ENCODE measurements at places on chromosomes 2 and 18. TPM values are rescaled to one million over a fixed set of nuclear protein-coding genes. Genes with fewer than 3 reads are reported as not detected.

UGT1A3 gene
- total RNA-seq = not detected

CAPN13 gene
- total RNA-seq = 0.16 TPM

DNA sequence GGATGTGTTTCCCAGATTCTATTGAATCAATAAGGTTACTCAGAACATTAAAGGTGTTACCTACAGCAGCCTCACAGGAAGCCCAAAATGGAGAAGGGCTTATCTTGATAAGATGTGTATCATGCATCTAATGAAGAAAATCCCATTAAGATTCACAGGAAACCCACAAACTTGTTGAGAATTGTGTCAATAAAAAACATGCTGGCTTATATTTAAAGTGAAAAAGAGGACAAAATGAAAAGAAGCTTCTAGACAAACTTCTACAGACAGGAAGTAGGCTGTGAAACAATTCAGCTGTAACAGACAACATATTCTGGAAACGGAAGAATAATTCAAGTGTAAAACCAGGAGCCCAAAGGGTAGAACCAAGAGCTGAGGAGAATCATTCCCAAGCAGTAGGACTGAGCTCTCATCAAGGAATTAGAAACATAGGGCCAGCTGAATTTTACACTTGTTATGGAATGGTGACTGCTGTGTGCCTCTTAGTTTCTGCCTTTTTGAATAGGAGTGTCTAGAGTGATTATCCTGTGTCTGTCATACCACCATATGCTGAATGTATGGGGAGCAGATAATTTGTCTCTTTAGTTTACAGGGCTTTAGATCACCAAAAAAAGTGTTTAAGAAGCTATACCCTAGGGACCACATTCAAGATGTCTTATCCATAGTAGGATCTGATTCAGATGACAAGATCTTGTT lies 9.6 kb downstream of the IMMT start:
- DNase-seq = no peak

DNA sequence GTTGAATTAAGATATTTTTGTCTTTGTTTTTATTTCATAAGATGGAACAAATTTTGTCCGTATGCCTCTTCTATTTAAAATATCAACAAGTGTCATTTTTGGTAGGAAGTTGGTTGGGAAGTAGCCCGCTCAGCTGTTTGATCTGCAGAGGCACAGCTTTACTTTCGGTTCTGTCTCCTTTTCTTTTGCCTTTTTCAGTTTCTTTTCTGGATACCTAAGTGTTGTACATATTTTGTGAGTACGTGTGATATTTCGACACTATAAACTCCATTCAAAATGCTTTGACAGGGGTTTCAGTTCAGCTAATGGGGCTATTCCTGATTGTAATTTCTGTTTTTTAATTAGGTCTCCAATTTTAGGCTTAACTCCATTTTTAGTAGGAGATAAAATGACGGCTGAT lies 1785.0 kb upstream of the LRRTM1 start:
- no peak for DNase-seq

DNA sequence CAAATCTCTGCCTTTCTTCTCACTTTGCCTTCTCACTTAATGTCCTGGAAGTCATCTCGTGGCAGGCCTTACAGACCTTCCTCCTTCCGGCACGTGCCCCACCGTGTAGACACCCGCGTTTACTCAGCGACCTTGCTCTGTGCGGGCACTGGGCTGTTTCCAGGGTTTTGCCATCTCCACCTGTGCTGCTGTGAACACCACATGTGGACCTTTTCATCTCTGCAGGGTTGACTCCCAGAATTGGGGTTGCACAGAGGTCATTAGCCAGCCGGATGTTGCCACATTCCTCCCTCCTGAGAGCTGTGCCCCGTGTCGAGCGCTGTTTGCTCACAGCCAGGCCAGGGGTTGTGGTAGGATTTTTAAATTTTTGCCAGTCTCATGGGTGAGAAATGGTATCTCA lies 25.4 kb downstream of the KCNG2 start:
- DNase-seq = no peak

DNA sequence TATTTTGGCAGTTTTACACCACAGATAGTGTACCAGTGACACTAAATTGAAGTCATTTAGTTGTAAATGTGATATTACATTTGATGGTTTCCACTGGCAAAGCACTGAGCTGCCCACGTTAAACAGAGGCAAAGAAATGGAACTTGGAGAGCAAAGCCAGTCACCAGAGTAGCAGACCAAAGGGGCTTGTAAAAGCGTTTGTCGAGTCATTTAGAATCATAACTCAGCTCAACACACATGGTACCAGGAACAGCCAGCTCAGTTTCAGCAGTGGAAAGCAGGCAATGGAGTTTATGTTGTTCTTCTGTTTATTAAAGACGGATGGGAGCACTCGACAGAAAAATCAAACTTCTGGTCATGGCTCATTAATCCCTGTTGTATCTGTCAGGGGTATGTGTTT lies 91.2 kb downstream of the POU3F3 start:
- DNase-seq = no peak

DNA sequence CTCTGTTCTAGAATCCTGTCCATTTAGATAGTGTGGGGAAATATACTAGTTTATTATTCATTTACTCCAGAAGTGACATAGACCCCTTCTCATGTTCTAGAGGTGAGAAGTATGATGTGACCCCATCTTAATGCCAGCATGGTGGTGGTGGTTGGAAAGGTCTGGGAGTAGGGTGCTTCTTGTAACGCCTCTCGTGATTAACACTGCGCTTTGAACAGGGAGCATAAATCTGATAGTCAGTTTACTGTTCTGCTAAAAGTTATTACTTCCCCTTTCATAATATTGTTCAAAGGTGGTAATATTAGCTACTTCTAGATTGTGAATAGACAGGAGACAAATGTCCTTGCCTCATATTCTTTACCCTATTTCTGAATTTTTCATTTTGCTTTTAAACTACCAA lies 35.6 kb downstream of the EHBP1 start:
- no peak for DNase-seq

DNA sequence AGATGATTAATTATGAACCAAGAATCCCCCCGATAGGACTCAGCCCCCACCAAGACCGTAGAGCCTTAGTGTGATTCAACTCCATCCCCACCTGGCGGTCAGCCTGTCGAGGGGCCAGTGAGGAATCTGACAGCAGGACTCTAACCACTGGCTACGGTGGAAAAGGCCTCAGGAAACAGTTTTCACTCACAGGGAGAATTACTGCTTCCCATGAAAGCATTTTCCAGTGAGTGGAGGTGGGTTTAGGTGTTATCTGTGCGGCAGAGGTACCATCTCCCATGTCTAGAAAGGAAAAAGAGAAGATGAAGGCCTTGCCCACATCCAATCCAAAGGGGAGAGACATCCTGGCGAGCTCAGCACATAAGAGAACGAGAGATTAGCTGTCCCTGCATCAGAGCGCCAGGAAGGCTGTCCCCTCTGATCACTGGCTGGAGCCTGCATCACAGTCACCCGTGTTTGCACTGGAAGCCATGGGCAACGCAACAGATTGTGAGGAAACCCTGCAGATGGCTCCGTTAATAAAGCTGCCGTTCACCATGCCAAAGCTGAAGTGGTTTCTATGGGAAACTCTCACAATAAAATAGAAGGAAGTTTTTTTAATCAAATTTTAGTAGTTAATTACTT lies 22.3 kb downstream of the COX7A2L start:
- no peak for DNase-seq

DNA sequence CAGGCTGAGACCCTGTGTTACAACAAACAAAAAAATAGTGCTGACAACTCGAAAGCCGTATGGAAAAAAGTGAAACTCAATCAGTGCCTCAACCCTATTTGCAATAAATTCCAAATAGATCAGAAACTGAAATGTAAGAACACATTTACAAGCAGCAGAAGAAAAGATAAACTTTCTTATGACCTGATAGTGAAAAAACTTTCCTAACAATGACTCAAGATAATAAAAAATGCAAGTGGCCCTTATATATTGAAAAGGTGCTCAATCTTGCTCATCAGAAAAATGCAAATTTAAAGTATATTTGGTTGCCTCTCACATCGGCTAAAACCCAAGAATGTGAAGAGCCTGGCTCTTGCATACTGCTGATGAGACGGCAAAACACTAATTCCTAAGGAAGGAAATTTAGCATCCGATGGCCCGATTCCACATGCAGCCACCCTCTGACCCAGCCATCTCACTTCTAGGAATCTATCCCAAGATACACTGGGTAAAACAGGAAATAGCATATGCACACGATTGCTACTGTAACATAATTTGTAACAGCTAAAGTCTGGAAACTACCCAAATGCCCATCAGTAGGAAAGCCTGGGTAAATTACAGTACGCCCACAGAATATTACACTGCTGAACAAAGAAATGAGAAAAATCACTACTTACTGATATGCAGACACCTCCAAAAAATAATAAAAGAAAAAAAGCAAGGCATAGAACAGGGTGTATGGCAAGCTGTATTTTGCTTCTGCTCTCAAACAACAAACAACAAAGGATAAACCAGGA lies 56.8 kb downstream of the HDLBP start:
- no peak for DNase-seq

GRCh38 chr2:74755386-74755785 lies 78.5 kb upstream of the HK2 start:
- no peak for DNase-seq

GRCh38 chr18:48002933-48003365 lies 72.5 kb upstream of the SMAD2 start:
- no peak for DNase-seq

DNA sequence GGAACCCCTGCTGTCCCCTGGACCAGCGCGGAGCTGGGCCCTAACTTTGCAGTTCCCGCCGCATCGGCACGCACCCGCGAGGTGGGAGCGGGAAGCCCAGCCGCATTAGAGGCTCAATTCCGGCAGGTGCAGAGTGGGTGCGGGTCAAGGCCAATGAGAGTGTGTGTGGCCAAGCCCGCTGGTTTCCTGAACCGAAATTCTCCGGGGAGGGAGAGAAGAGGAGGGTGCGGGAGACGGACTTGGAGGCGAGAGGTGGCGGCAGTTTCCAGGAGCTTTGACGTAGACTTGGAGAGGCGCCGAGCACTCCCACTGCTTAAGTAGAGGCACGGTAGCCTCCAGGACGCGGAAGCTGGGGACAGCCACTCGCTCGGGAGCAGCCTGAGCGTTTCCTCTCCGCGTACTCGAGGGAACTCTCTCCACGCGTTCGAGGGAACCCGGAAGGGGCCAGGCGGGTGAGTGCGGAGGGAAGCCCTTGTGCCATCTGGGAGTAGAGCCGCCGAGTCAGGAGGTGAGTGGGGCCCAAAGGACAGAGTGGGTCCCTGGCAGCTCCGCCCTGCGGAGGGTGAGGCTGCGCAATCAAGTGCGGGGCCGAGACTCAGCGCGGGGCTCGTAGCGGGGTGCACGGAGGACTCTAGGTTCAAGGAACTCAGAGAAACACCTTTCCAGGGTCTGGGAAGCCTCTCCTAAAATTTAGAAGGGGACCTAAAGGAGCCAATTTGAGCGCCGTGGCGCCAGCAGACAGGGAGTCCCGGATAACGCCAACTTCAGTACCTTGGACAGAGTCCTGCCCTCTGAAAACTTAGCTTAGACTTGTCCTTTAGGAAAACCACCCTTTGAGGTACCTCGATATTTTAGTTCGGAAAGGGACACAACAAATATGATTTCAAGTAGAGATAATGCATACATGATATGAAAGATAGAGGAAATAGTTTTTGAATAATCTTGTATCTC lies at the start of gene FAM237A:
Gene FAM237A (plus strand): TSS at position 413 of the 951 bp plus-strand sequence. CDS start 1,750 bp downstream, outside the sequence.
- peak; percentile 6 for DNase-seq

DNA sequence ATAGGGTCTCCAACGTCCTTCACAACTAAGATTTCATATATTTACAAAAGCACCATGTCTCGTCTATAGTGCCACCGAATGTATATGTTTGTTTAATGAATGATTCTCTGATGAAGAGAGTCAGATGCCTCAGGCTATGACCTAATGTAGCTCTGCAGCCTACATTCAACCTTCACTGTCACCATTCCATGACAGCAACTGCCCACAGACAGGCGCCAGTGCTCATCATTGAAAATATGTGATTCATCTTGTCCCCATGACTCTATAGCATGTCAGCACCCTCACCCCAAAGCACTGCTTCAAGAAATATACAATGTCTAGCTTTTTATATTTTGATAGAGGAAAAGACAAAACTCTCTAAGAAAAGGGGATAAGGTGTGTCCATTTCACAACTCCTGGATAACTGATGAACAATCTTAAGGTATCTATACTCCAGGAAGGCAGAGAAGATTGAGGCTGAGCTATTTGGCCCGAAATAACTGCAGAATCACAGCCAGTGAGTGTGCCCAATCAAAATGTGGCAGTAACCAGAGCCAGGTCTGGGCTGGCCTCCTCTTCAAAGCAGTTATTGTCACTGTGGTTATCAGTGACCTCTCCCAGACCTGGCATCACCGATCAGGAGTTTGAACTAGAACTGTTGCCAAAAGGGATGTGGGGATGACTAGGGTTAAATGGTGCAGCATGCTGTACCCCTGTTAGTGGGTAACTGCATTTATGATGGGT lies 246.6 kb downstream of the SETBP1 start:
- no peak for DNase-seq

GRCh38 chr2:146317959-146318358 lies 1526.9 kb upstream of the ACVR2A start:
- no peak for DNase-seq

Data from occipital lobe (tissue), 3 donors.